ENCODE measurements at places on chromosomes 6 and 20.

DNA sequence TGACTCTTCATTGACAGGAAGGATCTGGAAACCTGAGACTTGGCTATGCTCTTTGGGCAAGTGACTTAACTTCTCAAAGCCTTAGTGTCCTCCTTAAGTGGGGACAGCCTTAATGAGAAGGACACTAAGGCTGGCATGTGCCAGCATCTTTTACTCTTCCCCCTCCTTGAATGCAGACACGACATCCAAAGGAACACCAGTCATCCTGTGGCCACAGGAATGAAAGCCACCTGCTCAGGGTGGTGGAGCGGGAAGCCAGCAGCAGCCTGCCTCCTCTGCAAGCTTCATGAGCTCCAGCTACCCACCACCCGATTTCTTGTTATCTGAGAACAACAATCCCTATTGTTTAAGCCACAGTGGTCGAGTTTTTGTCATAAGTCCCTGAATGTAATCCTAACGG is 44.5 kb downstream of the TMEM14B start:
- no peak for DNase-seq

DNA sequence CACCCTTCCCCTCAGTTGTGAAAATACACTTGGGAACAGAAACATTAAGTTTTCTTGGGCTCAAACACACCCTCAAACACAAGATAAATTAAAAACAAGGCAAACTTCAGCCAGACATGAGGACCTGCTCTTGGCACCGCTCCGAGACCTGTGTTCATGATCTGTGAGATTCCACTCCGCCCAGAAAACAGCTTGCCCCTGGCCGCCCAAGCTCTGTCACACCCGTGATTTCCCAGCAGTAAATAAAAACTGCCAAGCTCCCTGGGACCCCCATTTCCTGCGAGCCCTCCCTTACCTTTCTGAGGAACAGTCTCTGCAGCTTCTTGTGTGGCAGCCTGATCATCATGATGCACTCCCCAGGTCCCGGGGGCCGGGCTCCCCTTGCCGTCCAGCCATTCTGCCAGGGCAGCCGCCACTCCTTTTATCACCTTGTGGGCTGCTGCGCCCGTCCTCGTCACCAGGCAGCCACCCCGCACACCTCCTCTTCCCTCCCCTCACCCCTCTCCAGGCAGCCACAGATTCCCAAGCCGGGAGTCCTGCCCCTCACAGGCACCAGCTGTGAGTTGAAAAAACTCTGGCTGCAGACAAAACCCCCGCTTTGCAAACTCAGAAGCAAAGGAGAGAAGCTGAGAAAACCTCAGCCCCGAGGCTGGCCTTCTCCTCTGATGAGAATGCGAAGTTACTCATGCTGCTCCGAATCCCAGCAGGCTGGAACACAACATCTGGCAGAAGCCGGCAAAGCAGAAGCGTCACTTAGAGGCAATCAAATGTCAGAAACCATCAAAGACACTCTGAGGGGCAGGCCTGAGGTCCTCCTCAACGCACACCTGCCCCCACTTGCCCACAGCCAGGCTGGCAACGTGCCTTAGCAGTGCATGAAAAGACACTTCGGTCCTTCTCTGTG is 130.4 kb upstream of the RPS6KA2 start:
- no peak for DNase-seq

- no peak for DNase-seq
Measured at GRCh38 chr6:69180361-69181067, 545.4 kb downstream of the ADGRB3 start.

DNA sequence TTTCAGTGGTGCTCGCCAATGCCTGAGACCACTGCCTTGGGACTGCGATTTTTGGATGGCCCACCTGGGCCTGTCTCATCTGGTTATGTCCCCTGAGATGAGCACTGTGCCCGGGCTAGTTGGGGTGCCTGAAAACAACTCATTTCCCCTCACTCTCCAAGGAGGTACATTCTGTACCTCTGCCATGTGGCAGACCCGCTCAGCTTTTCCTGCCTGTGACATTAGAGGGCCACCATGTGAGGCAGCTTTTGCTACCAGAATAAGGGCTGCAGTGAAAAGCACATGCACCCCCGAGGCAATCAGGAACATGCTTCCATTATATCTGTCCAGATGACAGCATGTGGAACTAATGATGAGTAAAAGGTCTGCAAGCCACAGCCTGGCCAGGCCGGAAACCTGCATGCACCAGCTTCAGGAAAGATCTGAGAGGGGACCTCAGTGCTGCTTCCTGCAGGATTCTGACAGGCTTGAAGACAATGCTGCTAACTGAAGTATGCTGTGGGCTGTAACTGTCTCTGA is 11.3 kb upstream of the SRSF6 start:
- no peak for DNase-seq

DNA sequence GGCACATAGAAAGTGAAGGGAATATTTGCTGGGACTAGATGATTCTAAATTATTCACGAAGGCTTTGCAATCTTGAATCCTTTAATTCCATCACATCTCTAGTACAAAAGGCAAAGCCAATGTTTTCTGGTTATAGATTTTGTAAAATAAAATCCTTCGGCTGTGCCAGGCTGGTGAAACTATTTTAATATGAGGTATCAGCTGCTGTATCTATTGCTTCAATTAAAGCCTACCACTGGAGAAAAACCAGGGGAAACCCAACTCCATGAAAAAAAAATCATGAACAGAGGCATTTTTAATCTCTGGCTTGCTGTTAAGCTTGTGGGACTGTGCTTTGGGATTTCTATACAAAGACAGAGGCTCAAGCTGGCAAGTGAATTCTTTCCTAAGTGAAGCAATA is 271.8 kb downstream of the QKI start:
- no peak for DNase-seq

GRCh38 chr20:39800548-39800947 is 838.4 kb downstream of the DHX35 start:
- DNase-seq, result no peak

GRCh38 chr20:58135441-58136148 is 92.9 kb downstream of the ANKRD60 start:
- DNase-seq, result peak; percentile 24

DNA sequence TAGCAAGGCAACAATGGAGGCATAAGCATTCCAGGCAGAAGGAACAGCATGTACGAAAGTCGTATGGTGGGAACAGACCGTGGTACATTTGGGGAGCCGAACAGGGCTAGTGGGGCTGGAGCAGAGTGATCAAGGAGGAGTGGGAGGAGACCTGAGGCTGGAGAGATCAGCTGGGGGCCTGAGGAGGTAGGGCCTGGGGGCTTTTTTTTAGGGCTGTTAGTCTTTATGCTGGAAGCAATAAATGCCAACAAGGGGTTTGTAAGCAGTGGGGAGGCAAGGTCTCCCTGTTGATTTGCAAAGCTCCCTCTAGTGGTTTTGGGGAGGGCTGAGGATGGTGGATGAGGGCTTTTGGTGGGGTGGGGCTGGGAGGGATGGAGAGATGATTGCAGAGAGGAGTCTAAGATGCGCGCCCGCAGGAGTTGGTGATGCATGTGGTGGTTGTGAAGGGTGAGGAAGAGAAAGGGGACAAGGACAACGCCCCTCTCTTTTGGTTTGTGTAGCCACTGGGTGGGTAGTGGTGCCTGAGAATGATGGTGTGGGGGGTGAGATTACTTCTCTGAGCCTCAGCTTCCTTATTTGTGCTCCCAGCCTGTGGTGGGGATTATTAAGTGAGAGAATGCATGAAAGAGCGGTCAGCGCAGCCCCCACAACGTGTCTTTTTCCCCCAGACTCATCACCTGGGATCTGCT is 74.1 kb upstream of the TOX2 start:
- DNase-seq, result no peak
